GM04503 (cell line): ENCODE measurements at places on chromosomes 5 and 9.

DNA sequence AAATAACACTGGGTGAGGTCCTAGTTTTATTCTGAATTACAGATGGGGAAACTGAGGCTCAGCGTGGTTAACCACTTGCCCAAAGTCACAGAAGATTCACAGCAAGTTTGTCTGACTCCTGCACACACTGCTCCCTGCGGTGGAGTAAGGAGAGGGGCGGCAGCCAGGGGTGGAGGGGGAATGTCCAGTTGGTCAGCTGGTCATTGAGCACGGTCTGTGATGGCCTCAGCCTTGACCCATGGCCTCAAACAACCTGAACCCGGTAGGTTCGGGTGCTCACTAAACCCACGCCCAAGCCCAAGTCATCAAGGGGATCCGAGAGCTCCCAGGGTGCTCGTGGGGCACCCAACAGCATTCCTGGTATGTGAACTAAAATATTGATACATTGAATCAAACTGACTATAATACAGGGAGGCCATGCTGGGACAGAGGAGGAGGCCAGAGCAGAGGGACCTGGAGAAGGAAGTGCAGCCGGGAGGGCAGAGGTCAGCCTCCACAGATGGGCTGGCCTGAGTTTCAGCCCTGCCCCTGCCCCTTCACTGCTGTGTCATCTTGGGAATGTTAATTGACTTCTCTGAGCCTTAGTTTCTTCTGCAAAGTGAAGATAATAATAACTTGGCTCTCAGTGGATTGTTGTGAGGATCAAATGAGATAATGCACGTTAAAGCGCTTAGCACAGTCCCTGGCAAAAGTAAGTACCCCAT is 3.6 kb upstream of the IL17B start:
- no peak for DNase-seq

- DNase-seq: no peak
Measured at GRCh38 chr9:116547729-116548426, 139.2 kb upstream of the TRIM32 start.

DNA sequence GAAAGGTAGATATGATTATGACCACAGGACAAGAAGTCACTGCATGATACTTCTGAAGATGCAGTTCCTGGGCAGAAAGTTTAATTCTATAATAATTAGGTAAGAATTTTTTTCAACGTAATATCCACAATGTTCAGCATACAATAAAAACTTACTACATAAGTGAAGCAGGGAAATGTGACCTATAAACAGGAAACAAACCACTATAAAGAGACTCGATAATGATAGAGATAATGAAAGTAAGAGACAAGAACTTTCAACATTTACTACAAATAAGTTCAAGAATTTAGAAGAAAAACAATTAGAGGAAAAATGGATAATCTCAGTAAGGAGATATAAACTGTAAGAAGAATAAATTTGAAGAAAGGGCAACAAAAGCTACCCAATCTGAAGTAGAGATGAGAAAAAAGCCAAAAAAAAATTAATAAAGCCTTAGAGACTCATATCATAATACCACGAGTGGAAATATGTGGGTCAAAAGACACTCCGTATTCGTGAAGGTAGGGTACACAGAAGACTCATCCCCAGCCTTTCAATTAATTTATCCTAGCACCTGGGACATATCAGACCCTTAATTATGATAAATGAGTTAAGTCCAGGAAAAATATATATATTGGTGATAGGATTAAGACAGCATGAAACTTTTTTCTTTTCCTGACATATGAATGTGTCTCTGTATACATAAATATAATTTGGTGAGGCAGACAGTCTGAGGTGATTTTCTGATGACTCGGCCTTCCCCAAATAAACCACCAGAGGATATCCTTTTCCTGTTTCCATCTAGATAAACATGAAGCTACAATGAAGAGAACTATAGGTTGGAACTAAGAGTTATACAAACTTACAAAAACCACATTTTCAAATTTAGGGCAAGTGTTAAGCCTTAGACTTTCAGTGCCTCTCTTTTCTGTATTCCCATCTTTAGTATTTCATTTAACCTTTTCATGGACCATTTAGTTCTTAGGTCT is 120.4 kb downstream of the RAPGEF6 start:
- DNase-seq: no peak

GRCh38 chr5:11300736-11301135 is 539.7 kb upstream of the DAP start:
- no peak for DNase-seq

GRCh38 chr5:57037355-57037754 is 85.4 kb upstream of the MIER3 start:
- no peak for DNase-seq

DNA sequence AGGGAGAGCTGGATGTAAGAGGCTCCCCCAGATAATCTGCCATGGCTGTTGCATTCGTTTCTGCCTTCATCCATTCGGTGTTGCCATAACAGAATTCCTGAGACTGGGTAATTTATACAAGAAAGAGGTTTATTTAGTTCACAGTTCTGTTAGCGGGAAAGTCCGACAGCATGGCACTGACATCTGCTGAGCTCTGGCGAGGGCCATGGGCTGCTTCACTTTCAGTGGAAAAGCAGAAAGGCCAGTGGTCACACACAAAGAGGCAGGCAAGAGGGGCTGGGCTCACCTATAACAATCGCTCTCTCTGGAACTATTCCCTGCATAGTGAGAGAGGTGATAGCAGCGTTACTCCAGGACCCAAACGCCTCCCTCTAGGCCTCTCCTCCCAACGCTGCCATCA is 305.9 kb downstream of the MLLT3 start:
- DNase-seq: no peak
